ENCODE measurements at places on chromosomes 13 and 19. TPM values are rescaled to one million over a fixed set of nuclear protein-coding genes. Genes with fewer than 3 reads are reported as not detected.

- DNase-seq: peak; percentile 30
Observed at GRCh38 chr19:41700381-41701195, 7.8 kb upstream of the CEACAM5 start.

DNA sequence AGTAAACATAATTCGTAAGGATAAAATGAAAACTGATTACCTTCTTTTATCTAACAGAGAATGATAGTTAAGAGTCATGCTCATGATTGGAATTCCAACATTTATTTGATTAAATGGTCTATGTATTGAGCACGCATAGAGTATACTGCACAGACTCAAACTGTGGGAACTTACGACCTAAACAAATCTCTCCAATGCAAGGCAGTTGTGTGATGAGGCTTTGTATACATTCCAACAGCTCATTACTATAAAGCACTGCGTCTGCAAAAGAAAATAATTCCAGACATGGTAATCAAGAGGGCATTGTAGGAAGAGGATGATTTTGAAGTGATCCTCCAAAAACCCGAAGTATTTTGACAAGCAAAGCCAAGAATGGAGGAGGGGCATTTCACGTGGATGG is 169.5 kb downstream of the NUFIP1 start:
- DNase-seq: no peak

DNA sequence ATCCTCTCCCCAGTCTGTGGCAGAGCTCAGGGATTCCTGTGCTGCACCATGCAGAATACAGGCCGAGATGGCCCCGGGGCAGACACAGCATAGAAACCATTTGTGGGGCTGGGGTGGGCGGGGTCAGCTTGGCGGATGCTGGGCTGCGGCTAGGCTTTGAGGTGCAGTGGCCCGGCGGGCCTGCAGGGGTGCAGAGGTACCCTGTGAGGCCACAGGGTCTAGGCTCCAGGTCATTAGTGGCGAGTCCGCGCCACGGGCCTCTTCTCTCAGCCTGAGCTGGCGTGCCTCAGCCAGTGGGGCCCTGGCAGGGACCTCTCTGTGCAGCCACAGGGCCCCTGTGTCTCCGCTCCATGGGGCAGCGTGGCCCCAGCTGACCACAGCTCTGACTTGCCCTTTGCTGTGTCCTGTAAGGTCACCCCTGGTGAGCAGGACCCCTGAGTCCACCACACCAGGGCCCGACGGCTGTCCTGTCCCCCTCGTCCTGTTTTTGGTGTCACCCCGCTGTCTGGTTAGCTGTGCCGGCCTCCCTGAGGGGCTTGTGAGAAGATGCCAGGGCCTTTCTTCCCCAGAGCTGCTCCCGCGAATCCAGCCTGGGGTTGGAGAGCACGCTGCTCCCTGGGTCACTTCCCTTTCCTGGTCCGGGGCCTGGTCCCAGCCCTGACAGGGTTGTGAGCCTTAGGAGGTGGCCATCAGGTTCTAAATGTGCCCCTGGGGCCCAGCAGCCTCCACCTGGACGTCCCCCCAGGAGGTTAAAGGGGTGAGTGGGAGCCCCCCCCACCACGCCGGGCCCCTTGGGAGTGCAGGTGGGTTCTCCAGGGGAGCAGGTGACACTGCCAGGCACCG is 12.1 kb downstream of the KDM4B start:
- DNase-seq: peak; percentile 68

GRCh38 chr19:42122691-42123607 is 9.3 kb downstream of the POU2F2 start:
- DNase-seq: no peak

DNA sequence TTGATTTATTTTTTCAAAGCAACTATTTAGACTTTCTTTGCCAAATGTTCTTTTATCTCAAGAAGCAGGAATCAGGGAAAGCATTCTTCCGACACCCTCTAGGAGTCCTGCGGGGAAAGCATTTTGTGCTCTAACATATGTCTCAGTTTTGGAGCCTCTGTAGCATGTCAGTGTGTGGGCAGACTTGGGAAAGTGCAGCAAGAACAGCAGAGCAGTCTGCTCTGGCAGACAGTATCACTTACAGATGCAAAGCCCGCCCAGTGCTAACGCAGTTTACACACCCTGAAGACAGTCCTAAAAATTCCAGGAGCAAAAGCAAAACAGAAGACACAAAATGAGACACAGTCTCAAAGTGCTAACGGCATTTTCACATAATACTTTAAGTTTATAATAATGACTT is 393.5 kb downstream of the KLF12 start:
- no peak for DNase-seq

GRCh38 chr13:69660155-69660554 is 447.5 kb upstream of the ATXN8OS start:
- DNase-seq: no peak

Gene DCLK1
- total RNA-seq: 47.4 TPM

Gene ITPKC
- total RNA-seq: 25.7 TPM

Gene TLE2
- total RNA-seq: 54.8 TPM

Measured in aorta (tissue), 5 donors.